Kidney (tissue), 22 donors: ENCODE measurements at places on chromosomes 5 and 9. TPM values are rescaled to one million over a fixed set of nuclear protein-coding genes. Genes with fewer than 3 reads are reported as not detected.

GMCL2 gene
- total RNA-seq, result not detected

EIF4E1B gene
- total RNA-seq, result not detected

GRCh38 chr5:88880201-88880600, 2.8 kb downstream of the MEF2C start:
- no peaks in the 10 kb centered on the region for H3K36me3 ChIP-seq
- peak overlapping the region; percentile 14 for H3K4me3 ChIP-seq
- DNase-seq, result no peak
- peak overlapping the region; percentile 36 for H3K27ac ChIP-seq
- peaks cover 4% of the 10 kb centered on the region for H3K4me1 ChIP-seq

DNA sequence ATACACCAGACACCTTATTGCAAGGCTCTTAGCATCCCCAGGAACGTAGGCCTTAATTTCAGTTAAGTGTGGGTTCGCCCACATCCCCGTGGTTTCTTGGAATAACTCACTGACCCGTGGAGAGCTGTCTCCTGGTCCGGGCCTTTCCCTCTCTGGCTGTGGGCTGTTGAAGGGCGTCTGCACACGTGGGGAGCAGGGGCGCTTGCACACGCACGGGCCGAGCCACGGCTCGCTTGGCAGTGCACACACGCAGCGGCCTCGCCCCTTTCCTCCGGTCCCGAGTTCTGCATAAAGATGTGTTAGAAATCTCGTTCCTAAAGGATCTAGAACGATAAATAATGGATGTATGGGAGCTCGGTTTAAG, 141.9 kb downstream of the PBX3 start:
- peak overlapping the region; percentile 63 for H3K4me3 ChIP-seq
- DNase-seq, result no peak
- H3K27me3 ChIP-seq, result no peaks in the 10 kb centered on the region
- H3K36me3 ChIP-seq, result no peaks in the 10 kb centered on the region

- H3K36me3 ChIP-seq, result peaks cover 7% of the 10 kb centered on the region
- peaks cover 4% of the 10 kb centered on the region for H3K4me1 ChIP-seq
- no peaks in the 10 kb centered on the region for H3K27me3 ChIP-seq
Observed at GRCh38 chr9:33329117-33329563, 38.8 kb downstream of the NFX1 start.
